NCI-H82 (cell line): ENCODE measurements at places on chromosomes 5 and 9.

DNA sequence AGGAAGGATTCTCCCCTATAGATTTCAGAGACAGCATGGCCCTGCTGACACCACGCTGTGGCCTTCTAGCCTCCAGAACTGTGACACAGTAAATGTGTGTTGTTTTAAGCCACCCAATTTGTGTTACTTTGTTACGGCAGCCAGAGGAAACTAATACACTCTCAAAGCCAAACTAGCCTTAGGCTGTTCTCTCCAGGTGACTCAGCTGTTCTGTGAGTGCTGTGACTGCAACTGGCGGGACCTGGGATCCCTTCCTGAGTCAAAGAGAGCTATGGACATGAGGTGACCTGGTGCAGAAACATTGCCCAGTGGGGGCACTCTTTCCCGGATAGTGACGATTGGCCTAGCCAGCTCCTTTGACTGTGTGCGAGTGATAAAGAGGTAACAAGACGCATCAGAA, 14.0 kb upstream of the MLANA start:
- no peak for DNase-seq

GRCh38 chr9:121266906-121267650, 884 bp upstream of the GSN start:
- DNase-seq = no peak

GRCh38 chr9:3308609-3309008, 217.2 kb downstream of the RFX3 start:
- DNase-seq = no peak

- DNase-seq = no peak
Observed at GRCh38 chr5:17891881-17892280, 257.6 kb downstream of the TAF11L14 start.

DNA sequence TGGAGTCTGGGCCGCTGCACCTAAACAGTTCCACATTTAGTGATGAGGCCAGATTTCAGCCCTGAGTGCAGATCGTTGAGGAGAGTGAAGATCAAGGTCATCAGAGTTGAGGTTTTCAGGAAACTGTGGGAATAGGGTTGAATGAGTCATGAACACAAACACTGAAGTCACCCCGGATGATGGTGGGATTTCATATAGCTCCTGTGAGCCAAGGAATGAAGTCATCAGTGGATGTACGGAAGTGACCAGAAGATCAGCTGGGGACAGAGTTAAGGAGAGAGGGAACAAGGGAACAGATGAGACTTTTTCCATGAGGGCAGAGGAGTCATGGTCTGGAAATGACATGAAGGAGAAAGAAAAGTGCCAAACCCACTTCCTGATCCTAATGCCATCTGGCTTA, 36.5 kb downstream of the PALM2AKAP2 start:
- no peak for DNase-seq

- DNase-seq = no peak
Observed at GRCh38 chr9:134177624-134178393, 13.4 kb upstream of the RNU6ATAC start.

- no peak for DNase-seq
Observed at GRCh38 chr5:53950621-53951020, 359.8 kb downstream of the ARL15 start.

DNA sequence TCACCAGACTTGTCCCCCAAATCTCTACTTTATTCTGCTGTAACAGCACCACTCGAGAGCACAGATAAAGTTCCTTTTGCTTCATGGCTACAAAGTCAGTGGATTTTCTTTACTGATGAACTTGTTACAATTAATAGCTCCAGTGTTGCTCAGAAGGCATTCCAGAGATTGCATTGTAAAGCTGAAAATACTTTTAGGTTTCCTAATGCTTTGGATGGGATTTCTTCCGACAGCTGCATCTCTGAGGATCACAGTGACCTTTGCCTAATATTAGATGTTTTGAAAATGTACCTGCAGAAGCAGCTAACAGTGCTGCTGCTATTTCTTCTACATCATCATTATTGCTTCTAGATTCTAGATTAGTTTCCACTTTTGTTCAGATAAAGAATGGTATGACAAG, 58.8 kb upstream of the TMEM171 start:
- DNase-seq = no peak

- no peak for DNase-seq
Observed at GRCh38 chr5:95655575-95655974, 9.0 kb downstream of the RFESD start.

DNA sequence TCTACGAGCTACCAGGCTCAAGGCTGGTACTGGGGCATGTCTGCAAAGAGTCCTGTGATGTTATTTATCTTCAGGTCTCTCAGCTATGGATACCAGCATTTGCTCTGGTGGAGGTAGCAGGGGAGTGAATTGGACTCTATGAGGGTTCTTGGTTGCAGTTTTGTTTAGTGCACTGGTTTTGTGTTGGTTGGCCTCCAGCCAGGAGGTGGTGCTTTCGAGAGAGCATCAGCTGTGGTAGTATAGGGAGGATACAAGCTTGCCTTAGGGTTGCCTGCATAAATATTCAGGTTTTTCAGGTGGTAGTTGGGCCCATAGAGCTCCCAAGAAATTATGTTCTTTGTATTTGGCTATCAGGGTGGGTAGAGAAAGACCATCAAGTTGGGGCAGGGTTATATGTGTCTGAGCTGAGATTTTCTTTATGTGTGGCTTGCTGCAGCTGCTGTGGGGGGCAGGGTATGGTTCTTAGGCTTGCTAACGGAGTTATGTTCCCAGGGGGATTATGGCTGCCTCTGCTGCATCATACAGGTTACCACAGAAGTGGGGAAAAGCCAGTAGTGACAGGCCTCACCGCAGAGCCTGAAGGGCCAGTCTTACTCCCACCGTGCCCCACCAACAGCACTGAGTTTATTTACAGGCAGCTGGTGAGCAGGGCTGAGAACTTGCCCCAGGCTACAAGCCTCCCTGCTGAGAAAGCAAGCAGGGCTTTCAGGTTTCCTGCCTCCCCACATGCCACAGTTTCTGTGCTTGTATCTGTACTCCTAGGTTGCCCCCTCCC, 9.7 kb upstream of the RIOK2 start:
- DNase-seq = peak; percentile 72

- DNase-seq = peak; percentile 87
Observed at GRCh38 chr5:88675708-88676636, 207.0 kb downstream of the MEF2C start.

- no peak for DNase-seq
Observed at GRCh38 chr9:93592008-93592642, 15.7 kb downstream of the PHF2 start.

GRCh38 chr9:124220946-124221451, 36.8 kb upstream of the NEK6 start:
- DNase-seq = peak; percentile 45

DNA sequence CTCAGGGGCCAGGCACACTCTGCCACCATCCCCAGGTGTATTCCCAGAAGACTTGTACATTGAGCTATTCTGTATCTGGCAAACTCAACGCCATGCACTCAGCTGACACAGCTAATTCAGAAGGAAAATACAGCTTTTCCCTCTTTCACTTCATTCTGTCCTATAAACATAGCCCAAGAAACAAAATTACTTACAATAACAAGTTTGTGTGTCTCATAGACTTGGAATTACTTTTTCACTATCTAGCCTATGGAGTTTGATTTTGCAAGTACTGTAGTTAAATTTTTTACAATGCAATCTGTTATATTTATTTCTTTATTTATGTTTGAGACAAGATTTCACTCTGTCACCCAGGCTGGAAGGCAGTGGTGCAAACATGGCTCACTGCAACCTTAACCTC, 125.1 kb upstream of the KLF9 start:
- DNase-seq = no peak

GRCh38 chr9:117355542-117355941, 59.3 kb downstream of the ASTN2 start:
- peak; percentile 75 for DNase-seq

GRCh38 chr5:133686566-133686965, 74.2 kb upstream of the FSTL4 start:
- no peak for DNase-seq

GRCh38 chr5:132816554-132816953, 3.5 kb downstream of the SOWAHA start:
- DNase-seq = no peak

DNA sequence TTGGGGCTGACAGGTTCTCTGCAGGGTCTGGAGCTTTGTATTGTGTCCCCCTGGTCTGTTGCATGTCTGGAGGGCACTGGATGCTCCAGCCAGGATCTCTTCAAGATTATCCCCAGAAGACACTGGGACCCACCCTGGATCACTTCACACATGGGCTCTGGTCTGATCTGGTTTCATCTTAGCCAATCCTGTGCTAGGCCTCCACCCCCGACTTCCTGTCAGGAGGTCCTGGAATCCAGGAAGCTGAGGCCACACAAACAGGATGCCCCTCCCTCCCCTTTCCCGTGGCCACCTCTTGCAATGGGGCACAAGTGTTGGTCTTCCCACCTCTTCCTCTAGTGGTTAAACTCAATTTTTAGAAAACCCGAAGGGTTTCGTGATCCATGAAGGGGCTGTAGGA, 242.6 kb upstream of the MVB12B start:
- DNase-seq = no peak

- no peak for DNase-seq
Observed at GRCh38 chr9:107740088-107740980, 250.8 kb upstream of the KLF4 start.

DNA sequence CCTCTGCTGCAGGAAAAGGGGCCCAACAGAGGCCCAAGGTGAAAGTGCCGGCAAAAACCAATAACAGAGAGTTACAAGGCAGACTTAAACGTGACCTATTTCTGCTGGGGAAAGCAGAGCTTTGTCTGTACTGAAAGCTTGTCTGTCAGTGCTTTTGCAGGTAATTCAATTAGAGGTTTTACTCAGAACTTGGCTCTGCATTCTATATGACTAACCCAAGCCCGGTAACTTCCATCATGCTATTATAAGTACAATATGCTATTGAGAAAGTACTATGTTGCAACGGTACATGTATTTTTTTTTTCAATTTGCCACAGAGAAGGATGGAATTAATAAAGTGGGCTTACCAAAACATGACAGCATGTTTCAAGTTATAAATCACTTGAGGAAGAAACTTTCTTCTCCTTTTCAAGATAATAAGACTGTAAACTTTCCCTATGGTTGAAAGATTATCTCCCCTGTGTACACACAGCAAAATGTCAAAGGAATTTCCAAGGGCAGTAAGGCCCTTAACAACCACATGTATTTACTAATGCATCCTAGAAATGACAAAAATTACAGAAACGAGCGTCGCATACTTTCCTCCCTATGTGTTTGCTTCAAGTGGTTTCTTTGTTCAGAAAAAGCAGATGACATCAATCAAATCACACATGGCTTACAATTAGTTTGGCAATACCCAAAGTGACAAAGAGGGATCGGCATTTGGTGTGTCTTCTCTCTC, 282.4 kb downstream of the EFNA5 start:
- peak; percentile 79 for DNase-seq

DNA sequence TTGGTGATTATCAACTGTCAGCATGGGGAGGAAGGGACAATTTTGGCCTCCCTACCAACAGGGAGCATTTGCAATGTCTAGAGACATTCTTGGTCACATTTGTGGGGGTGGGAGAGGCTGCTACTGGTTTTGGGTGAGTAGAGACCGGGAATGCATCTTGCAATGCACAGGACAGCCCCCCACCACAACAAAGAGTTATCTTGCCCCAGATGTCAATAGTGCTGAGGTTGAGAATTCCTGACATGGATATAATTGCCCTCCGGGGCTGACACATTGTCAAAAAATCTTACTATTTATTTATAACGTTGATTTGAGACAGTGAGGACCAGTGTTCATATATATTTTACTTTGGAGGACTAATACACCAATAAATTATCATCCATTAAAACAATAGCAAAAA, 316.1 kb downstream of the PSAT1 start:
- no peak for DNase-seq

- DNase-seq = no peak
Observed at GRCh38 chr5:126718236-126718868, 58.6 kb upstream of the LMNB1 start.

GRCh38 chr5:146877783-146878475, 628 bp downstream of the PPP2R2B start:
- peak; percentile 27 for DNase-seq

- no peak for DNase-seq
Observed at GRCh38 chr9:11374926-11375325, 762.1 kb upstream of the PTPRD start.

GRCh38 chr5:32531885-32532520, 53.4 kb upstream of the SUB1 start:
- no peak for DNase-seq

GRCh38 chr9:135146766-135147473, 59.5 kb downstream of the OLFM1 start:
- DNase-seq = peak; percentile 26

GRCh38 chr9:13570068-13570974, 290.8 kb upstream of the MPDZ start:
- no peak for DNase-seq

DNA sequence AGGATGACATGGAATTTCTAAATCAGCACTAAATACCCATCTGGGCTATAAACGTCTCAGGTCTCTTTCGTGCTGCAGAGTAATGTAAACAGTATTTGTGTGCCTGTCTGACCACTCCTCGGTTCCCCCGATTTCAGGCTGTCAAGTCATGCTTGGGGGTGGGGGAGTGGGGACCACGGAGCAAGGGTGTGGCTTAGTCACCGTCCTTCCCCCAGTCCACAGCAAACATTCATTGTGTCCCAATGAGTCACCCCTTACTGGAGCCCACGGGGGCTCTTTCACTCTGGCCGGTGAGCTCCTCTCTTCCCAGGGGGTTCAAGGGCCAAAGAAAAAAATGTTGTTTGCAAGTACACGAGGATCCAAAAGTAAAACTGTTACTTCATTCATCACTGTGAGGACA, 72.4 kb upstream of the ICE1 start:
- no peak for DNase-seq

- DNase-seq = no peak
Observed at GRCh38 chr5:151810449-151810848, 38.7 kb downstream of the G3BP1 start.

DNA sequence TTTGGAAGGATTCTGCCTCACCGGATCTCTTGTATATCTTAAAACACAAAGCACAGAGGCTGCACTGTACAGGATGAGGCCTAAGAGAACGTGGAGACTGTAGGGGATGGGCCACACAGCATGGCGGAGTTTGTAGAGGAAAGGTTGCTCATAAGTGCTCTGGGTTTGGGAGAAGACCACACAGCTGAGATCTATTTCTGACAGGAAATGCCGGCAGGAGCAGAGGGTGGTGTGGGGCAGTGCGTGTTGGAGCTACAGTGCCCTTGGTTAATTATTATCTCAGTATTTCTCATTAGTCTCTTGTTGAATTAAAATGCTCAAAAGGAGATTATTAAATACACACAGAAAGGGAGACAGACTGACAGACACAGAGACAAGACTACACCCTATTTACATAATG, 9.6 kb downstream of the PALM2AKAP2 start:
- DNase-seq = no peak

DNA sequence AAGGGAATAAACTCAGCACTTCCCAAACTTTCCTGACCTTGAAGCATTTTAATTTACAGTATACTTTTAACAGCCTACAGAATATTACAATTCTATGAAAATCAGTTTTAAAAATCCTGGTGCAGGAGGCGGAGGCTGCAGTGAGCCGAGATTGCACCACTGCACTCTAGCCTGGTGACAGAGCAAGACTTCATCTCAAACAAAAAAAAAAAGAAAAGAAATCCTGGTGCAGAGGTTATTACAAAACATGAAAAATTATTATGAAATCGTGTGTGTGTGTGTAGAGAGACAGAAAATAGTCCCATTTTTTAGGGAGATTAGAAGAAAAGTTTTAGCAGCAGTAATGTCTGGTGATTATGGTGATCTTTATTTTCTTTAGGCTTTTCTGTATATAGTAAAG, 26.9 kb downstream of the GOLPH3 start:
- DNase-seq = no peak
